ENCODE measurements at places on chromosomes 3 and 15. TPM values are rescaled to one million over a fixed set of nuclear protein-coding genes. Genes with fewer than 3 reads are reported as not detected.
A peak's percentile ranks its signal among the peaks of the same experiment; 100 is the strongest.

DNA sequence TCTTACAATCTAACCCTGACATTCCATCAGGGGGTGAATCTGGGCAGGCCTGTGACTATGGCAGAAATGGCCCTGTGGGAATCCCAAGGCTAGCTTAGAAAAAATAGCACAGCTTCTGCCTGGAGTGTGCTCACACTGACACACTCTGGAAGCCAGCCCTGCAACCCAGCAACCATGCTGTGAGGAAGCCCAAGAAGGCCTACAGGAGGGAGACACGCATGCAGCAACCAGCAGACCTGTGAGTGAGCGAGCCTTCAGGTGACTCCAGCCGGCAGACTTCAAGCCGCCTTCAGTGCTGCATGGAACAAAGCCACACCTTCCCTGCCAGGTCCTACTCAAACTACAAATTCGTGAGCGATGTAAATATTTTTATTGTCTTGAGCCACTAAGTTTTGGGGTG lies 26.1 kb downstream of the RAB6B start:
- DNase-seq: no peak
- no peak overlapping the region for H3K27ac ChIP-seq
- no peaks in the 10 kb centered on the region for H3K36me3 ChIP-seq
- H3K4me3 ChIP-seq: no peak overlapping the region
- no peaks in the 10 kb centered on the region for H3K27me3 ChIP-seq
- no peaks in the 10 kb centered on the region for H3K4me1 ChIP-seq

Gene SLC35G2
- polyA plus RNA-seq: 1.1 TPM

- no peak overlapping the region for H3K27ac ChIP-seq
- H3K4me1 ChIP-seq: no peaks in the 10 kb centered on the region
- no peak for DNase-seq
- no peaks in the 10 kb centered on the region for H3K27me3 ChIP-seq
- no peaks in the 10 kb centered on the region for H3K36me3 ChIP-seq
These were observed 17.3 kb downstream of the ESYT3 start for GRCh38 chr3:138451595-138452162.

DNA sequence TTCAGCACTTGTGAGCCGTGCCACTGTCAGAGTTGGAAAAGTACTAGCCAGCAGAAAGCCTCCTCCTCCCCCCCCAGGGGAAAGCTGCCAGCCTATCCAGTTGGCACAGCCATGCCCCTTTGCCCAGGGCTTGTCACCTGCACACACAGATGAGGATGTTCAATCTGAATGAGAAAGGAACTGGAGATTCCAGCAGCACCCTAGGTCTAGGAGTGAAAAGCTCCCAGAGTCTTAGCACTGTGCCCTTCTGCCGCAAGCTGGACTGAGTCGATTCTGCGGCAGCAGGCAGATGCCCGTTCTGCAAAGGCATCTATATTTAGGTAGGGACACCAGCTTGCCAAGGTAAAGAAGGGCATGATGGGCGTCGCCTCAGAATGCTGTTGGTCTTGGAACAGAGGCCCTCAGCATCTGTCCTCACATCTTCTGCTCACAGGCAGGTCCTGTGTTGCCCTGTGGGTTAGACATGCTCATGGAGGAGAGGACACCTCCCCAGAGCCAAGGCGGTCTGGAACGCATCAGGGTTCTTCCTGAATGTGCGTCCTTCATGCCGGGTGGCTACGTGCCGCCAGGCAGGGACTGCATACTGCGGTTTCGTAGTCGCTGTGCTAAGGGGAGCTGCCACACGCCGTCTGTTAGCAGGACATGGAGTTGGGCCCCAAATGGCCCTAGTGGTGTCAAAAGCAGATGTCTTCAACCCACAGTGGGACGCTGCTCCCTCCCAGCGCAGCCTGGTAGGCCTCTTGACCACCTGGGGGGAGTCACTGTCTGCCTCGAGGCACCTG lies 109.5 kb downstream of the VGLL4 start:
- H3K4me3 ChIP-seq: no peak overlapping the region
- H3K27me3 ChIP-seq: no peaks in the 10 kb centered on the region
- H3K27ac ChIP-seq: no peak overlapping the region

Gene LOXL1
- 5.2 TPM for polyA plus RNA-seq

- H3K27me3 ChIP-seq: no peaks in the 10 kb centered on the region
- DNase-seq: peak; percentile 75
- H3K36me3 ChIP-seq: no peaks in the 10 kb centered on the region
- H3K27ac ChIP-seq: no peak overlapping the region
These were observed 964.9 kb upstream of the NR2F2 start for GRCh38 chr15:95365511-95366107.

- peak overlapping the region; percentile 85 for H3K27ac ChIP-seq
- peaks cover 58% of the 10 kb centered on the region for H3K4me1 ChIP-seq
- no peak for DNase-seq
- no peaks in the 10 kb centered on the region for H3K27me3 ChIP-seq
- no peak overlapping the region for H3K4me3 ChIP-seq
- H3K36me3 ChIP-seq: no peaks in the 10 kb centered on the region
These were observed 136.4 kb upstream of the IL12A start for GRCh38 chr3:159852266-159852665.

Gene SUCNR1
- 0.12 TPM for polyA plus RNA-seq

DNA sequence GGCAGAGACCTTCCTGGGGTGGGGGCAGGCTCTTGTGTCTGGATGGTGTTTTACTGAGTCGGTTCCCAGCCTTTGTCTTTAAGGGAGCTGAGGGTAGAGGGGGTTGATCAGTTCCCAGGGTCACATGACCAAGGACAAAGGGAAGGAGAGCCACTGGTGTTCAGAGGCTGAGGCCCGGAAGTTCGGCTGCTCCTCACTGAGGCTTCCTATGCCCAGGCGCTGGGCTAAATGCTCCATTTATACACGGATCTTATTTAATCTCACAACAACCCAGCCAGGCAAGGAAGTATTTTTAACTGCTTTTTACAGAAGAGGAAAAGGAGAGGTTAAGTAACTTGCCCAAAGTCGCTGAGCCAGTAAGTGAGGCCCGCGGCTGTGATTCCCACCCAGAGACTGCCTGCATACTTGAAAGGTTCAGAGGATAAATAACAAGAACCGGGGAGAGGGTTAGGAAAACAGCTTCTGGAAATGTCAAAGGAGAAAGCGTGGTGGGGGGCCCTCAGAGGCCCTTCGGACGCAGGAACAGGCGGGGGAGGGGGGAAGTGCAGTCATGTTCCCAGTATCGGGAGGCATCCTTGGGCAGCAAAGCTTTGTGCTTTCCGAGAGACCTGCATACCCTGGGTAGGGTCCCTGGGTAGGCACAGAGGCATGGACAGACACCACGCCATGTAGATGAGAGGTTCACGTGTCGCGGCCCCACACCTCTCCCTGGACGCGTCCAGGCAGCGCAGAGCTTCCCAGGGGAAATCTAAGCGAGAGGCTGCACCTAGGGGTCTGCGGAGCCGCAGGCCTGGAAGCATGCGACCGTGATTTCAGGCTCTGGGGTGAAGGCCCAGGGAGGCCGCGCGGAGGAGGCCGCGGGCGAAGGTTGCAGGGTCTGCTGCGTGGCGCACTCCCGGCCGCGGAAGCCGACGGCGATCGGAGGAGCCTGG lies 21.3 kb downstream of the EPHB3 start:
- peak overlapping the region; percentile 27 for H3K27ac ChIP-seq
- H3K4me1 ChIP-seq: peaks cover 44% of the 10 kb centered on the region
- no peaks in the 10 kb centered on the region for H3K27me3 ChIP-seq
- H3K36me3 ChIP-seq: peaks cover 32% of the 10 kb centered on the region
- peak overlapping the region; percentile 51 for H3K4me3 ChIP-seq

GRCh38 chr3:42605546-42606173 lies 5.2 kb downstream of the NKTR start:
- no peak for DNase-seq
- H3K4me3 ChIP-seq: no peak overlapping the region
- H3K27ac ChIP-seq: no peak overlapping the region
- H3K36me3 ChIP-seq: peaks cover 18% of the 10 kb centered on the region
- no peaks in the 10 kb centered on the region for H3K27me3 ChIP-seq

DNA sequence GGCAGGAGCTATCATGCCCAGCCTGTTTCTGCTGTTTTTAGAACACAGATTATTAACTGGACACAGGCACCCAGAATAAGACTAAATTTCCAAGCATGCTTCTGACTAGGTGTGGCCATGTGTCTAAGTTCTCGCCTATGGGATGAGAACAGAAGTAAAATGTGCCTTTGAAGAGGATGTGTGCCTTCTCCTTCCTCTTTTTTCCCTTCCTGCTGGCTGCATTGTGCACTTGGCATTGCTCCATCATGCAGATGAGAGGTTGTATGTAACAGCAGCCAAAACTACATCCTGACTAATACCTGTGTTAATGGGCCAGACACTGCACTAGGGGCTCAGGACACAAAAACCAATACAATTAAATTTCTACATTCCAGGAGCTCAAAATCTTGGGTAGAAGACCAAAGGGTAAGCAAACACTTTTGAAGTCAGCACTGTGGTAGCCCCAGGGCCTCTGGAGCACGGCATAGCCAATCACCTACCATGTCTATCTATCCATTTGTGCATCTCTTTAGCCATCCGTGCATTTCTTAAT lies 40.9 kb upstream of the RNU6-1 start:
- H3K36me3 ChIP-seq: no peaks in the 10 kb centered on the region
- no peaks in the 10 kb centered on the region for H3K27me3 ChIP-seq
- peaks cover 47% of the 10 kb centered on the region for H3K4me1 ChIP-seq
- H3K27ac ChIP-seq: no peak overlapping the region

- no peak overlapping the region for H3K4me3 ChIP-seq
- peak; percentile 82 for DNase-seq
- peak overlapping the region; percentile 72 for H3K27ac ChIP-seq
- H3K4me1 ChIP-seq: peaks cover 37% of the 10 kb centered on the region
- H3K36me3 ChIP-seq: peaks cover 35% of the 10 kb centered on the region
- H3K27me3 ChIP-seq: no peaks in the 10 kb centered on the region
These were observed 130.3 kb downstream of the GHSR start for GRCh38 chr3:172317984-172318383.

- peak overlapping the region; percentile 80 for H3K27ac ChIP-seq
- H3K4me1 ChIP-seq: peaks cover 85% of the 10 kb centered on the region
- no peak overlapping the region for H3K4me3 ChIP-seq
These were observed 4.0 kb downstream of the TNK2 start for GRCh38 chr3:195904368-195904767.

Gene CHCHD4
- 13.9 TPM for polyA plus RNA-seq

GRCh38 chr3:192799721-192800120 lies 72.4 kb upstream of the FGF12 start:
- H3K27ac ChIP-seq: no peak overlapping the region
- no peak for DNase-seq
- no peak overlapping the region for H3K4me3 ChIP-seq
- H3K27me3 ChIP-seq: no peaks in the 10 kb centered on the region
- H3K4me1 ChIP-seq: no peaks in the 10 kb centered on the region
- H3K36me3 ChIP-seq: peaks cover 10% of the 10 kb centered on the region

Gene IMPG2
- not detected for polyA plus RNA-seq

DNA sequence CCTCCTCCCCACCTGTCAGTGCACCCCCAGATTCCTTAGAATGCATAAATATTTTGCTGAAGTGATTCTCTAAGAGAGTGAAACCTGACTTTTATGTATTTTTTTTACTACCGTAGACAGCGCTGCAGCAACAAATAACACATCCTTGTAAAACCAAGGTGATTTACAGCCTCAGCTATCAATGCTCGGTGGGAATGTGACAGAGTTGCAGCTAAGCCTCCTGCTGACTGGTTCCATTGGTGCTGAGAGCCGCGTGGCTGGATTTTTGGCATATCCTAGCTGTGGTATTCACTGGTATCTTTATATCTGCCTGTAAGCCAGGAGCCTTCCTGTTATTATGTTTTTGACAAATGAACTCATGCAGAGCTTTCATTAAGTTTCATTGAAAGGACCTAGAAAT lies 11.0 kb downstream of the FGD5 start:
- DNase-seq: no peak
- H3K27me3 ChIP-seq: peaks cover 17% of the 10 kb centered on the region
- H3K36me3 ChIP-seq: no peaks in the 10 kb centered on the region
- H3K4me1 ChIP-seq: no peaks in the 10 kb centered on the region
- no peak overlapping the region for H3K4me3 ChIP-seq

GRCh38 chr3:104510131-104510849 lies 856.4 kb upstream of the ALCAM start:
- H3K4me3 ChIP-seq: no peak overlapping the region
- no peaks in the 10 kb centered on the region for H3K36me3 ChIP-seq
- no peaks in the 10 kb centered on the region for H3K4me1 ChIP-seq
- H3K27me3 ChIP-seq: no peaks in the 10 kb centered on the region

GRCh38 chr15:32994810-32995424 lies 199.6 kb downstream of the FMN1 start:
- H3K4me3 ChIP-seq: no peak overlapping the region
- H3K36me3 ChIP-seq: no peaks in the 10 kb centered on the region
- H3K27me3 ChIP-seq: no peaks in the 10 kb centered on the region
- no peaks in the 10 kb centered on the region for H3K4me1 ChIP-seq
- no peak overlapping the region for H3K27ac ChIP-seq

GRCh38 chr3:175851541-175851940 lies 992.4 kb downstream of the NAALADL2 start:
- H3K4me1 ChIP-seq: no peaks in the 10 kb centered on the region
- H3K27ac ChIP-seq: no peak overlapping the region
- H3K4me3 ChIP-seq: no peak overlapping the region
- no peaks in the 10 kb centered on the region for H3K36me3 ChIP-seq

DNA sequence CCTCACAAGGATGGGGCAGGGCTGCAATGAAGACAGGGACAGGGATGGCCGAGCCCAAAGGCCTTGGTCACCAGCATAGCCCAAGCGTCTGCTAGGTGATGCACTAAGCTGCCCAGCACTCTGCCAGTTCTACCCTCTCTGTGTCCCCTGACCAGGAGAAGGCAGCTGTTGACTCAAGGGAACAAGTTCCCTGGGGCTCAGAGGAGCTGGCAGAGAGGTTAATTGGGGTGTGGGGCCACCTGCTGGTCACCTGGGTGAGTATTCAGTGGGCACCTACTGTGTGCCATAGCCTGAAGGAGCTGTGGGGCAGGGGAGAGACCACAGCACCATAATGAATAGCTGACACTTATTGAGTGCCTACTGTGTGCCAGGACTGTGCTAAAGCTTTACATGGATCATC lies 22.0 kb upstream of the DOCK3 start:
- no peak overlapping the region for H3K4me3 ChIP-seq
- no peak overlapping the region for H3K27ac ChIP-seq
- peaks cover 20% of the 10 kb centered on the region for H3K36me3 ChIP-seq
- H3K4me1 ChIP-seq: no peaks in the 10 kb centered on the region
- DNase-seq: peak; percentile 48
- no peaks in the 10 kb centered on the region for H3K27me3 ChIP-seq

DNA sequence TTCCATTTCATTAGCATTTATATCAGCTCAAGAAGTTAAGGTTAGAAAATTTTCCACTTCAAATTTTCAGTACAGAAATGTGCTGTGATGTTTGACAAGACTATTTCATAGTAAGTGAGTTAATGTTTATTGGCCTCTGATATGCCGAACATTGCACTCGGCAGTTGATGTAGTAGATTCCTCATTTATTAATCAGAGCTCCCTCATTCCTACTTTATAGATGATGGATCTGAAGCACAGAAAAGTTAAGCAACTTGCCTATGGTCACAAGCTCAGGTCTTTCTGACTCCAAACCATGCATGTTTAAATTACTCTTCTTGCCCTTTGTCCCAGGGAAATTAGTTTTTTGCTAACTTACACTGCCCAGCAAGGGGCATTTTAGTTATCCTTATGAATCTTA lies 92.0 kb downstream of the ATG7 start:
- peaks cover 33% of the 10 kb centered on the region for H3K36me3 ChIP-seq
- no peak overlapping the region for H3K27ac ChIP-seq
- H3K27me3 ChIP-seq: no peaks in the 10 kb centered on the region
- no peak for DNase-seq
- peaks cover 24% of the 10 kb centered on the region for H3K4me1 ChIP-seq

GRCh38 chr3:16349986-16350596 lies 85.1 kb downstream of the OXNAD1 start:
- H3K27me3 ChIP-seq: no peaks in the 10 kb centered on the region
- no peaks in the 10 kb centered on the region for H3K4me1 ChIP-seq
- no peak overlapping the region for H3K4me3 ChIP-seq
- H3K27ac ChIP-seq: no peak overlapping the region
- H3K36me3 ChIP-seq: no peaks in the 10 kb centered on the region

- no peak overlapping the region for H3K27ac ChIP-seq
- H3K27me3 ChIP-seq: no peaks in the 10 kb centered on the region
- no peak for DNase-seq
- no peaks in the 10 kb centered on the region for H3K4me1 ChIP-seq
These were observed 48.5 kb downstream of the HACD2 start for GRCh38 chr3:123536153-123536895.

Gene SLC2A2
- polyA plus RNA-seq: not detected

Gene ATP13A5
- polyA plus RNA-seq: 0.55 TPM

Measured in stomach (tissue), 19 donors.